NCI-H1436 (cell line): ENCODE measurements at places on chromosomes 3 and 15.
A peak's percentile ranks its signal among the peaks of the same experiment; 100 is the strongest.

DNA sequence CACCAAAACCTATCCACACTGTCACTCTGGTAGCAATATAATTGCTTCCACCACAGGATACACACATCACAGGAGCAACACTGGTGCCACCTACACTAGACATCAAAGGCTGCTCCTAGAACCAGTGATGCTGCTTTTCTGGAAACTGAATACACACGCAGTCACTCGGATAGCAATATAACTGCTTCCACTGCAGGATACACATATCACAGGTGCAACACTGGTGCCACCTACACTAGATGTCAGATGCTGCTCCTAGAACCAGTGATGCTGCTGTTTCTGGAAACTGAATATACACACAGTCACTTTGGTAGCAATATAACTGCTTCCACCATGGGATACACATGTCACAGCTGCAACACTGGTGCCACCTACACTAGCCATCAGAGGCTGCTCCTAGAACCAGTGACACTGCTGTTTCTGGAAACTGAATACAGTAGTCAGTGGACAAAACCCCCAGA lies 6.9 kb upstream of the TNFSF10 start:
- no peak for DNase-seq

GRCh38 chr3:178117641-178118040 lies 418.6 kb upstream of the KCNMB2 start:
- DNase-seq: no peak

DNA sequence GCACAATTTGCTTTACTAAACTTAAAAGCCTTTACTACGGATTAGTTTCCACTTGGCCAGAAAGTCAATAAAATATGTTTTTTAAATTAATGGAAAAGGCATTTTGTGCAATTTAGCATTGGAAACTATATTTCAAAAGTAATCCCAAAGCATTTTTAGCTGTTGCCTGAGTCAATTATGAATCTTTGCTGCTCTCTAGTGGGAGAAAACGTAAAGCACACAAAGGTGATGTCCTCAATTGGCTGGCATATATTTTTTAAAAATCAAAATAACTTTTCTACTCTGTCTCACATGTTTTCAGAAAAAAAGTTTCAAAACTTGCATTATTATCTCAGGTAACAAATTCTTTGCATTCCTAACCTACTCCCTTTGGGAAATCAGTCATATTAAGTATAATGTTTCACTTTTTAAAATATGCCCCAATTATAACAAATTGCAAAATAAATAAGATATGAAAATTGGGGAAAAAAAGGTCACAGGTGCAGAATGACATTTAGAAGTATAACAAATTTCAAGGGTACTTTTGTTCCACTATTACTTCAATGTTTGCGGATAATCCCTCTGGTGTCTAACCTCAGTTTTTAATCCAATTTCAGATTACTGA lies 47.2 kb upstream of the TEX55 start:
- peak; percentile 19 for DNase-seq

DNA sequence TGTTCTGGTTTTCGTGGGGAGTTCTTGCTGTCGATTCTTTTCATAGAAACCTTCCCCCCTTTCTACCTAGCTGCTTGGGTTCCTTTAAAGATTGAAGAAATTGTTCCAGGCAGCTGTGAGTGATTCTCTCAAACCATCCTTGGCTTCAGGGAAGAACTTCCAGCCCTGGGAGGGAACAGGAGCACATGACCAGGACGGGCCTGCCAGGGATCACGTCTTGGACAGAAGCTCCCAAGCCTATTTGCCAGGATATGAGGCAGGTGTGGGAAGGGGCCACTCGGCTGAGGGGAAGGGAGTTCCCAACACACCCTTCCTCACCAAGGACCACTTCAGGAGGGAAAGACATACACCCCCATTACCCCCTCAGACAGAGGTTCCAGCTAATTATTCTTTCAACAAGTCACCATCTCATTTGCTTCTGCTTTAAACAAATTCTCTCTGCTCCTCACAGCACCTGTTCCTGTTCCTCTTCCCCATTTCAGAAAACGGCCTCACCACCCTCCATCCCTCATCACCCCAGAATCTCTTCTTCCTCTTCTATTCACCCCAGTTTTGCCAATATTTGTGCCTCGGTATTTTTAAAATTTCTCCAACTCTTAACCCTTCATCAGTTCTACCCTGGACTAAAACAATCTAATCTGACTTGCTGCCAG lies 62.5 kb downstream of the WHAMM start:
- no peak for DNase-seq

DNA sequence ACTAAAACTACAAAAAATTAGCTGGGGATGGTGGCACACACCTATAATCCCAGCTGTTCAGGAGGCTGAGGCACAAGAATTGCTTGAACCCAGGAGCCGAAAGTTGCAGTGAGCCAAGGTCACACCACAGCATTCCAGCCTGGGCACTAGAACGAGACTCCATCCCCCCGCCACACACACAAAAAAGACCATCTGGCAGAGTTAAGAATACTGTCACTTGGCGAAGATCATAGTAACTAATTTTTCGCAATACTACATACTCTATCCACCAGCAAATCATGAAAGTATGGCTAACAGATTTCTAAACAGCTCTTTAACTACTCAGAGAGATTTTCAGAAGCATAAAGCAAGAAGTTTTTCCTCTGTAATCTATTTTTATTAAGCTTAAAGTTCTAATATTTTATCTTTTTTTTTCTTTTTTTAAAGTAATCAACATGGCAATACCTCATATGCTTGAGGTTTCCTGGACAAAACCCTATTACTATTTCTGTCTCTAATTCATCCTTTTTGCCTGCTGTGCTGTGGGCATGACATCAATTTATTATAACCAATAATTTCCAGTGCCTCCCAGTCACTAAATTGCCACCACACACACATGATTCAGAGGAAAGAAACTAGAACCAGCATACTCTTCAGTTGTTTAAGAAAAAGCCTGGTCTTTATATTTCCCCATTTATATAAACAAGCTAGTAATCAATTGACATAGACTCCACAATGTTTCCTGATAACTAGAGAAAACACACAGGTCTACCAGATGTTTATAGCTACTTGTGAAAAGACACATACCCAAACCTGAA lies 46.9 kb downstream of the CHSY1 start:
- DNase-seq: no peak

GRCh38 chr3:115464036-115464435 lies 159.3 kb upstream of the GAP43 start:
- no peak for DNase-seq

- no peak for DNase-seq
Measured at GRCh38 chr15:68704496-68705021, 116.1 kb downstream of the ANP32A start.

- no peak for DNase-seq
Measured at GRCh38 chr3:125186261-125186787, 26.2 kb downstream of the SLC12A8 start.
